ENCODE measurements at places on chromosomes 7 and 10. TPM values are rescaled to one million over a fixed set of nuclear protein-coding genes. Genes with fewer than 3 reads are reported as not detected.

- peaks cover 4% of the 10 kb centered on the region for H3K4me1 ChIP-seq
- H3K27ac ChIP-seq = no peak overlapping the region
- DNase-seq = no peak
- H3K27me3 ChIP-seq = no peaks in the 10 kb centered on the region
- H3K36me3 ChIP-seq = 0 out of 2 replicates have a peak, but pooled peaks cover 7% of the 10 kb centered on the region
- H3K4me3 ChIP-seq = no peak overlapping the region
Measured at GRCh38 chr7:128278366-128278765, 37.3 kb downstream of the LEP start.

The SPRN gene
- not detected for total RNA-seq

GRCh38 chr10:133040198-133040597, 47.5 kb upstream of the ADGRA1 start:
- H3K27ac ChIP-seq = no peak overlapping the region
- no peak overlapping the region for H3K4me3 ChIP-seq
- DNase-seq = no peak

- no peak for DNase-seq
- H3K36me3 ChIP-seq = no peaks in the 10 kb centered on the region
- no peak overlapping the region for H3K4me3 ChIP-seq
- H3K27ac ChIP-seq = no peak overlapping the region
- H3K27me3 ChIP-seq = no peaks in the 10 kb centered on the region
Measured at GRCh38 chr7:115106316-115106715, 184.4 kb downstream of the MDFIC start.

GRCh38 chr7:155803418-155804376, 8.6 kb downstream of the SHH start:
- no peak overlapping the region for H3K27ac ChIP-seq
- no peaks in the 10 kb centered on the region for H3K36me3 ChIP-seq
- peaks cover 24% of the 10 kb centered on the region for H3K4me1 ChIP-seq
- peak overlapping the region; percentile 55 for H3K4me3 ChIP-seq

The GPR37 gene
- 8.5 TPM for total RNA-seq

GRCh38 chr7:11376529-11376928, 402.9 kb downstream of the PHF14 start:
- no peak overlapping the region for H3K4me3 ChIP-seq
- no peaks in the 10 kb centered on the region for H3K4me1 ChIP-seq
- H3K36me3 ChIP-seq = no peaks in the 10 kb centered on the region

GRCh38 chr7:130419658-130420057, 21.2 kb downstream of the CEP41 start:
- H3K27me3 ChIP-seq = no peaks in the 10 kb centered on the region
- peak; percentile 15 for DNase-seq
- no peaks in the 10 kb centered on the region for H3K36me3 ChIP-seq
- H3K27ac ChIP-seq = no peak overlapping the region
- H3K4me1 ChIP-seq = no peaks in the 10 kb centered on the region
- no peak overlapping the region for H3K4me3 ChIP-seq

All from GM23338 (cell line).